ENCODE measurements at places on chromosomes 1 and 21.

DNA sequence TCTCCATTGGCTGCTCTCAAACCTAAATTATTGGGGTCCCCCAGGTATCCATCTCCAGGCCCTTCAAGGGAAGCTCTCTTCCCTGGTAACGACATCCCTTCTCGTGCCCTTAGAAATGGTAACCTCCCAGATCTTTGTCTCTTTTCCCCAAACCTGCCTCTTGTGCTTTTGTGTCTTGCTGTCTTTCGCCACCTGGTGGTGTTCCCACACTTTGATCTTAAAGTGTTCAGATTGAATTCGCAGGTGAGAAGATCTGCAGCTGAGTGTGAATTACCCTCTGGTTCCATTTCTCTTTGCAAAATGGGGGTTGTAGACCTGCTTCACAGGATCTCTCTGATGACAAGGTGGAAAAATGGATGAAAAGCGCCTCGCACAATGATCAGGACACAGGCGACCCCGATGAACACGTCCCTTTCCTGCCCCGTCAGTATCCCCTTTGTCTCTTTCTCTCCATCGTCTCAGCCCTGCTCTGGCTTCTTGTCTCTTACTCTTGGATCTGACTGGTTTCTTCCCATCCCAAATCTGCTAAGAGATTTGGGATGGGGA, 53.1 kb downstream of the DOP1B start:
- no peak for DNase-seq

GRCh38 chr1:41917835-41918449, 780 bp downstream of the HIVEP3 start:
- DNase-seq, result no peak

DNA sequence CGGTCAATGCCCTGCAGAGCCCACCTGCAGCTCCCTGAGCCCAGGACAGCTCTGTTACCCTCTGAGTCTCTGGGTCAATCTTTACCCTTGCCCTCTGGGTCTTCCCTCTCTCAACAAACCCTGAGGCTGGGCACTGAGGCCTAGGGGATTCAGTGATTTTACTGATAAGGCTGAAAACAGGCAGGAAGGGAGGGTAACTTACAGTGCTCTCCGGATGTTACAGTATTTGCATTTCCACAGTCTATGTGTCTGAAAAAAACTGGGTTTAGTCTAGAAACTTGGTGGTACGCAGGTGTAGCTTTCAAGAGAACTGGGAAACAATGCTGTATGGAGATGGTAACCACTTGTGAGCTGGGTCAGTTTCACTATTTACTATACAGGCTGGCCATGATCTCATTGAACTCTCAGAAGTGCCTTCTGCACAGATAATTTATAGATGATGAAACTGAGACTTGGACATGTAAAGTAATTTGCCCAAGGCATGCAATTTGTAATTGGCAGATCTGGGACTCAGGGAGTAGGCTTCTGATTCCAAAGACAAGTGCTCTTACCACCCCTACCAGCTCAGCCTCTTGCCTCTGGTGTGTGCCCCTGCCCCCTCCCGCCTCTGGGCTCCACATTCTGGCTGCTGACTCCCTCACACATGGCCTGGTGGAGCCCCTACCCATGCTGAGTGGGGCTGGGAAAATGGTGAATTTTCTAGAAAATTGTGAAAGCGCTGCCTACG, 48.8 kb downstream of the TENT5C start:
- no peak for DNase-seq

GRCh38 chr1:3552751-3553150, 58.6 kb downstream of the MEGF6 start:
- DNase-seq, result no peak

- no peak for DNase-seq
Measured at GRCh38 chr1:68199603-68200002, 32.7 kb downstream of the WLS start.

- DNase-seq, result no peak
Measured at GRCh38 chr1:190399233-190399632, 78.4 kb downstream of the BRINP3 start.
